ENCODE measurements at places on chromosomes 6 and 20.

- DNase-seq = no peak
Measured at GRCh38 chr6:13194852-13195251, 133.5 kb downstream of the TBC1D7 start.

- no peak for DNase-seq
Measured at GRCh38 chr6:160050022-160050421, 71.6 kb upstream of the SLC22A1 start.

GRCh38 chr6:83592770-83593394 lies 80.5 kb downstream of the PRSS35 start:
- no peak for DNase-seq

- DNase-seq = no peak
Measured at GRCh38 chr6:44558024-44558831, 170.7 kb downstream of the CDC5L start.

GRCh38 chr6:107729098-107729497 lies 95.0 kb downstream of the SCML4 start:
- DNase-seq = no peak

DNA sequence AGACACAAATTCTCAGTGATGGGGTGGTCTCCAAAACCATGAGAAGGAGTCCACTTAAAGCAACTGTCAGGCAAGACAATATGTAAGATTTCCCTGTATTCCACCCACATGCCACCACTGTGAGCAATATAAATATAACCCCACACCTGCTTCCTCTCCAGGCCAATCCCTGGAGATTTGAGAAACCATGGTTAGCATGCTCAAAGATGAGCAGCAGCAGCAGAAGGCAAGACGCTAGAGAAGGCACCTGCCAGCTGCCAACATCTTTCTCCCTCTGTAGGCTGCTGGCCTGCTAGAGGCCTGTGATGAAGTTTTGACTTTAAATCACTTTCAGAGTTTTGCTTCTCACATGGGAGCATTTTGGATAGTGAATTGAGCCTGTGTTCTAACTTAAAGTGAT lies 7.9 kb upstream of the SOD2 start:
- no peak for DNase-seq
